ENCODE measurements at places on chromosomes 1 and 21. TPM values are rescaled to one million over a fixed set of nuclear protein-coding genes. Genes with fewer than 3 reads are reported as not detected.

Gene RIPPLY3
- total RNA-seq: 11.4 TPM

Gene GNAT2
- 0.69 TPM for total RNA-seq

DNA sequence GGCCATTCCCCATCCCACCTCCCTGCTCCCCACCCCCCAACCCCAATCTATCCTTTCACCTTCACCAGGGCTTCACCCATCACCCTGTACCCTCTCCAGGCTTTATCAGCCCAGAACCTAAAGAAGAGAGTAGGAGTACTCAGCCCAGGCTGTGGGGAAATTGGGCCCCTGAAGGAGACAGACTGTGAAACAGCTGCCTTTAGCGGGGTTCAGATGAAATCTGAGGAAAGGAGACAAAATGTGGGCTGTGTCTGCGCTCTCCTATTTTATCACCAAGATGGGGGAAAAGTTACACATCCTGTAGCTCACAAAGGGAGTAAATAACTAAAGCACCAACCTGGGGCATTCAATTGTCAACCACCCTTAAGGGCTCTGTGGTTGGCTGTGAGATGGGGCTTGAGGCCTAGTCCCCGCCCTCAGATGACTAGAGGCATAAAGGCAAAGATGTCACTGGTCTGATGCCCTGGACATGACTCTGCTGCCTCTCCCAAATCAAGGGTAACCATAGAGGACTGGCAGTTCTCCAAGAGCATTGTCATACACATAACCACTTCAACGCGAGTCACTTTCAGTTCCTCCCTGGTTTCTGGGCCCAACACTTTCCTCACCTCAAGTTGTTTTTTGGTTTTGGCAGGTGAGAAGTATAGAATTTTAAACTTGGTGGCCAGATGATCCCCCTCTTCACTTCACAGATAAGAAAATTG is 30.0 kb downstream of the SLC27A3 start:
- no peak overlapping the region for H3K4me3 ChIP-seq
- no peaks in the 10 kb centered on the region for H3K27me3 ChIP-seq
- H3K36me3 ChIP-seq: peaks cover 16% of the 10 kb centered on the region
- H3K27ac ChIP-seq: peak overlapping the region; percentile 29
- peak; percentile 91 for DNase-seq
- peaks cover 11% of the 10 kb centered on the region for H3K4me1 ChIP-seq

DNA sequence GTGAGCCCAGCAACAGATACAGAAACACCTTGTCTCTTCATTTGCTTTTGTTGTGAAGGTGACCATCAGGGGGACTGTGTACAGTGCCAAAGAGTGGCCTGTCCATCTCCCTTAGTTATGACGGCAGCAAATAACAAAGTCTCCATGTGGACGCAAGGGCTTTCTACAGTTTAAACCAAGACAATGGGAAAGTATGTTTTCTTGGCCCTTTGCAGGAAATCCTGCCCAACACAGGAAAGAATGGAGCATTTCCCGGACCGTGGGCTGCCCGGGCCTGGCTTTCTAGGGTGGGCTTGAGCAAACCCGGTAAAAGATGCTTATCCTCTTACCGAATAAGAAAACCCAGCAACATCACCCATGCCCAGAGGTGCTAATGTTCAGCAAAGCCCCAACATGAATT is 87.3 kb downstream of the ZBTB18 start:
- H3K36me3 ChIP-seq: no peaks in the 10 kb centered on the region
- H3K27ac ChIP-seq: no peak overlapping the region

- H3K27ac ChIP-seq: no peak overlapping the region
- DNase-seq: no peak
- no peak overlapping the region for H3K4me3 ChIP-seq
- no peaks in the 10 kb centered on the region for H3K27me3 ChIP-seq
Observed at GRCh38 chr1:91913018-91913417, 27.1 kb upstream of the TGFBR3 start.

DNA sequence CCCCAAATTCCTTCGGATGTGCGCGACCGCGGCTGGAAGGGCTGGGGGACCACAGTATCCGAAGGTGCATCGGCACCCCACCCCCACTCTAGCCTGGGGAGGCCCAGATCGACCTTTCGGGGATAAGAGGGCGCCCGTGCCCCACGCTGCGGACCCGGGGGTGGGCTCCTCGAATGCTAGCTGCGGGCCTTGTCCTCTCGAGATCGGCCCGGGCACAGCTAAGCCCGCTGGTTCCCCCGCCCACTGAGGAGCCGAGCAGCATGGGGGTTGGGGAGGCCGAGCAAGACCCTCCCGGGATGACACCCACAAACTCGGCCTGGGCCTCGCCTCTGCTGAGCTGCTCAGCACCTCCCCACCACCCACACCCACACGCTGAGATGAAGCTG is 653 bp upstream of the IFFO2 start:
- H3K36me3 ChIP-seq: peaks cover 6% of the 10 kb centered on the region
- peak overlapping the region; percentile 99 for H3K4me3 ChIP-seq
- no peaks in the 10 kb centered on the region for H3K27me3 ChIP-seq

Measured in PC-3 (cell line).